Activated CD8-positive, alpha-beta memory T cell treated with anti-CD3 and anti-CD28 coated beads for 1 hour (primary cell): ENCODE measurements at places on chromosomes 1 and 21.

DNA sequence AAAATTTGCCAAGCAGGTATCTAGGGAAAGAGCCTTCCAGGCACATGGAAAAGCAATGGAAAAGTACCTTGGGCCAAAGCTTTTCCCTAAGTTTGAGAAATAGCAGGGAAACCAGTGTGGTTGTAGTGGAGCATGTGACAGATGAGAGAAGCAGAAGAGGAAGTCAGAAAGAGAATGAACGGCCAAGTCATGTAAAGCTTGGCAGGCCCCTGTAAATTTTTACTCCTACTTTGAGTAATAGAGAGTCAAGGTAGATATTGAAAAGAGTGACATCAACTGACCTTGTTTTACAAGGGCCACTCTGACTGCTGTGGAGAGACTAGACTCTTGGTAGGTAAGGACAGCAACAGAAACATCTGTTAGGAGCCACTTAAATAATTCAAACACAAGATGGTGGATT is 180.9 kb upstream of the PRMT6 start:
- no peak for DNase-seq

DNA sequence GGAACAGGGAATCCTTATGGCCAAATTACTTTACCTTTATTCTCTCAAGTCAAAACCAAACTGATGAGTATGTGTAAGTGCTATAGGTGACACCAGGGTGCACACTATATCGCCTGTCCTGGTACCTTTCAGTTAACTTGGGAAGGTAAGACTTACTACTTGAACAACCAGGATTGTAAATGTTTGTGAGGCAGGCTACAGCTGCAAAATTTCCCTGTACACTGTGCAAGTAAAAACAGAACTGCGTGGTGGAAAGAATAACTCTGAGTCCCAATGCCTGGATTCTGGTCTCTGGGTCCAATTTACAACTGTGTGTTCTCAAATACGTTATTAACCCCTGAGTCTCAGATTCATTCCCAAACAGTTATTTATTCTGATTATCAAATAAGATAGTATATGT is 73.5 kb downstream of the TENT5C start:
- no peak for DNase-seq

DNA sequence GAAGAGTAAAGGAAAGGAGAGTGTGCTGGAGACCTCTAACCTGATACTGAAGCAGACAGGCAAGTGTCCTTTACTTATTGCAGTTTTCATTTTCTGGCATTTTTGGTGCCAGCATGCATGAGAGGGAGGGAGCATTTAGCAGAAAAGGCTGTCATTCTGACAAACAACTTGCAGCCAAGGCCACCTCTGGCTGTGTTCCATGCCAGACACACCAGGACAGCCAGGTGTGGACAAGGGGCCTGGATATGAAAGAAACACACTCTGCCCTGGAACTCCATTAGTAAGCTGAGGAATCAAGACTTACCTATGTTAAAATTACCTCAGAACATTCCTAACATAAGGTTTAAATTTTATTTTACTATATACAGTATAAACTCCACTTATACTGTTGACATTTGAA is 365.4 kb upstream of the CAMK1G start:
- DNase-seq, result no peak

GRCh38 chr1:99754697-99755096 is 11.7 kb downstream of the FRRS1 start:
- DNase-seq, result no peak

- no peak for DNase-seq
Measured at GRCh38 chr1:204760757-204761156, 75.2 kb upstream of the LRRN2 start.

DNA sequence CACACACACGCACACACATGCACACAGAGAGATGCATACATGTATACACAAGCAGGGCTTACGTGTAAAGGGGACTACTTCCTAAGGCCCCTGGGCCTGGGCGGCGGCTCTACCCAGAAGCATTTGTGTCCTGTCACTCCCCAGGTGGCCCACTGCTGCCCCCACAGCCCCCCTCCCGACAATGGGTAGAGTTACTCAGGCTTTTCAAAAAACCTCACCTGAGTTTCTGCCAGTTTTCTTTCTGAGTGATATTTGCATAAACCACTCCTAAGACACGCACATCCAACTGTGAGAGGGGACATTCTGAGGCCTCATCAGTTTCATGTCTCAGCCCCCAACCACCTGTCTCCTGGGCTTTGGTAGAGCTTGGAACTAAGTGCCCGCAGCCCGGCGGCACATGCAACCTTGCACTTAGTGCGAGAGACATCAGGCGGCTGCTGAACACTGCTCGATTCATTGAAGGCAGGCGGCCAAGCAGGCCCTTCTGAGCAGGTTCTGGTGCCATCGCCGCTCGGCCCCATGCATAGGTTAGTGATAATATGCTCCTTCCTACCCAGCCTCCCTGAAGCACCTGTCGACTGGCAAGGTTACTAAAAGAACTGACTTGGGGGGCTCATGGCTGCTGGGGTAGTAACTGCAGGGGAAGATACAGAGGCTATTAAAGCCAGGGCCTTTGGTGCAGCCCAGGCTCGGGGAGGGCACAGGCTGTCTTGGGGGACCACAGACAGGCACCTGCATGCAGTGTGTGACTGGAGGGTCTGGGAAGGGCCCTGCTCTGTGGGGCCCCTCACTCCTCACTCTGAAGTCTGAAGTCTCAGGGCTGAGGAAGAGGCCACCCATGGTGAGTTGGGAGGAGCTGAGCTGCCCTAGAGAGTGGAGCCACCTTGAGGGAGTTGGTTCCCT is 364.2 kb upstream of the VAMP3 start:
- DNase-seq, result no peak

DNA sequence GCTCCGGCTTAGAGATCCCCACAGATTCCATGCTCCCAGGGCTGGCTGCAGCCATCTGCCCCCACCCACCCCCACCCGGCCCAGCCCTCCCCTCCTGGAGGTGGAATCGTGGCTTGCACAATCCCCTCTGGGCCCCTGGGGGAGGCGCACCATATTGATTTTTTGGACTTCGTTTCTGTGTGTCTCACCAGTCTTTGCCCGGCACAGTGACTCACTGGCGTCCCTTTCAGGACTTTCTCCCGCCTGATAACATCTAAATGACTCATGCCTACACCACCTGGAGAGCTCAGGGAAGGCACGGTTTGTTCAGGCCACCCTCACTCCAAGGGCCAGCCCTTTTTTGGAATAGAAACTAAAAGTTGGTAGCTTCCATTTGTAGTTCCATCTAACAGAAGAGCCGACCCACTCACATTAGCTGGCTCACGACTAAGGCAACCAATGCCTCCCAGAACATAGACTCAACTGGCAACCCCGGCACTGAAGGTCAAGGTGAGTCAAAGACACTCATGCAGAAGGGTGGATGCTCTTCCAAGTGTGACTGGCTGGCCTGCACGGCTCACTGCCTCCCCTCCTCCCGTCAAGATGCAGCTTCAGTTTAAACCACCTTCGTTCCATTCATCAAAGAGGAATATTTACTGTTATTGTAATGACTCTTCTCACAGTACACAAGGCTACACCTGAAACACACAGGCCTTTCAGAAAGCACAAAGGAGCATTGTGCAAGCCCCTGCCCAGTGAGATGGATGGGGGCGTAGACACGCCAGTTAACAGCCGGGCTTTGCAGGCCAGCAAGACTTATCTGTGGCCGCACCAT is 18.1 kb upstream of the ETS2 start:
- DNase-seq, result no peak

GRCh38 chr1:209840611-209841010 is 12.8 kb downstream of the UTP25 start:
- DNase-seq, result no peak

GRCh38 chr1:186838380-186839040 is 9.8 kb downstream of the PLA2G4A start:
- DNase-seq, result no peak

DNA sequence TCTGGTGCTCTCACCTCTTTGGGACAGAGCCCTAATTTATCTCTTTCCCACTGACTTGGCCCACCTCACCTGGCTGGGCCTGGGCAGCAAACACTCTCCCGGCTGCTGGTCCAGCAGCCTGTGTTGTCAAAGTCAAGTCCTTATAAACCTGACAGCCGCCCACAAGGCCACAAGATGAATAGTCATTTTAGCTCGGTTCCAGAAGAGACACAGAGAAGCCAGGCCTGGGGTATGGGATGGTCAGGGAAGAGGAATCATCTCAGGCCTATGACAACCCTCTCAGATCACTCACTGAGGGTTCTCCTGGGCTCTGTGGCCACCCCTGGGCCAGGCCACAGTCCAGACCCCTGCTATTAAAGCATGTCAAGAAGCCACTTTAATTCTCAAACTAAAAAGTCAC is 158.5 kb downstream of the FOXD2 start:
- DNase-seq, result no peak

- no peak for DNase-seq
Measured at GRCh38 chr1:235292790-235293189, 35.2 kb downstream of the ARID4B start.

- DNase-seq, result no peak
Measured at GRCh38 chr1:112702420-112703261, 4.3 kb downstream of the RHOC start.

- no peak for DNase-seq
Measured at GRCh38 chr1:32028746-32029145, 15.1 kb downstream of the KHDRBS1 start.

- DNase-seq, result no peak
Measured at GRCh38 chr1:119733754-119734153, 22.0 kb downstream of the PHGDH start.

DNA sequence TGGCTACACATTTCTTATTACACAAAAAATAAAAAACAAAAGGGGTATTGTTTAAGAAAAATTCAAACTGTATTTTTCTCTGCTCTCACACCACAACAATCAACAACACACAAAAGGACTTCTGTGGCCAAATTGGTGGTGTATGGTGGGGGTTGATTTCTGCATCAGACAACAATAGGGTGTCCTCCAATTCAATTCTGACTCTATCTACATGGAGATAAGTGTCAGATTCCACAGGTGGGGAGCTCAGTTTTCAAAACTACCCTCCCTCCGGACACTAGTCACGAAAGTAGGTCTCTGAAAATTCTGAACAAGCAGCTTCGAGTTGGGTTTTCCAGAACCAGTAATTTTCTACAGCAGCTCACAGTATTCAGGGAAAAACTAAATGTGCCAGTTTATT is 744.9 kb upstream of the NCAM2 start:
- DNase-seq, result no peak

DNA sequence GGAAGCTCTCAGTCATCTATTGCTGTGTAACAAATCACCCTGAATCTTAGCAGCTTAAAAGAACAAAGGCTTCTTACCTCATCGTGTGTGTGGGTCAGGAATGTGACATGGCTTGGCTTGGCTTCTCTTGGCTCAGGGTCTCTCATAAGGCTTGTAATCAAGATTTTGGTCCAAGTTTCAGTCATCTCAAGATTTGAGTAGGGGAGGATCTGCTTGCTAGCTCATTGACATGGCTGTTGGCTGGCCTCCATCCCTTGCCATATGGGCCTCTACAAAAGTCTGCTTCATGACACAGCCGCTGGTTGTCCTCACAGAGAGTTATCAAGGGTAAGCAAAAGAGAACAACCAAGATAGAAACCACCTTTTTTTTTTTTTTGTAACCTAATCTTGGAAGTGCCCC is 207.7 kb downstream of the PTPRC start:
- no peak for DNase-seq

- DNase-seq, result no peak
Measured at GRCh38 chr1:27785781-27786455, 12.9 kb downstream of the STX12 start.

- no peak for DNase-seq
Measured at GRCh38 chr1:81635816-81636215, 164.9 kb upstream of the ADGRL2 start.

DNA sequence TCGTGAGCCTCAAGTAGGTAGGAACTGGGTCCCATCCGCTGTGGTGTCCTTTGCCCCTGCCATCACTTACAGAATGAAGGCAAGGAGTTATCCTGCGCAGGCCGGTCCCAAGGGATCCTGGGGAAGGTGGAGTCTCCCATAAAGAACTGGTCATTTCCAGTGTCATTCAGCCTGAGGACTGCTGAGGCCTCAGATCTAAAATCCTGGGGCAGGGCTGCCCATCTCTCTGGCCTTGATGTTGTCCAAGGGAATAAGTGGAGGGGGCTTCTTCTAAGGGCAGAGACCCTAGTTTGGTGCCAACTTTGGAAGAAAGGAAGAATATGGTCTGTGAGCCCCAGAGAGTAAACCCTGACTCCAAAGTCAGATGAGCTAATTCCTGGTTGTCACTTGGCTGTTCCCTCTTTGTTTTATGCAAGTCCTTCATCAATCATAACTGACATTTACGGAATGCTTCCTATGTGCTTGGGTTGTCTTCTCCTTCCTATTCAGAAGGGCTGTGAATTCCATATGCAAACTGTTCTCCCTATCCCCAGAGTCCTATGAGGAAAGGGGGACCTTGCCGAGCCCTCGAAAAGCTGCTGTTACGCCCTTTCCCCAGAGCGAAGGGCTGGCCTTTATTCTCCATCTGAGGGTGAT is 6.9 kb downstream of the IFI6 start:
- no peak for DNase-seq

- no peak for DNase-seq
Measured at GRCh38 chr1:220950576-220950975, 71.3 kb downstream of the HLX start.

- DNase-seq, result no peak
Measured at GRCh38 chr1:245873883-245874671, 633.0 kb downstream of the SMYD3 start.

- no peak for DNase-seq
Measured at GRCh38 chr1:99457381-99458165, 188.3 kb upstream of the PALMD start.

GRCh38 chr1:1291548-1292441 is 11.6 kb downstream of the SCNN1D start:
- peak; percentile 54 for DNase-seq

DNA sequence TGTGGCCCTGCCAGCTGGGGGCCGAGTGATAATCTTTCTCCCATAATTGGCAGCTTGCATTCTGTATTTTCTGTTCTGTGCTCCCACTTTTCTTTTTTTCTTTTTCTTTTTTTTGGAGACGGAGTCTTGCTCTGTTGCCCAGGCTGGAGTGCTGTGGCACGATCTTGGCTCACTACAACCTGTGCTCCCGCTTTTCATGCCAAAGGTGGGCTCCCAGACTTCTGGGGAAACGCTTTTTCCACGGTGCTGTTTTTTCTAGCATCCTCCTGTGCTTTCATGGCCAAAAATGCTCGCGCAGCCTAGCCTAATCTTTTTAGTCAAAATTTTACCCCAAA is 585 bp upstream of the AHCTF1 start:
- no peak for DNase-seq
